RPMI7951 (cell line): ENCODE measurements at places on chromosomes 2 and 18. TPM values are rescaled to one million over a fixed set of nuclear protein-coding genes. Genes with fewer than 3 reads are reported as not detected.

DNA sequence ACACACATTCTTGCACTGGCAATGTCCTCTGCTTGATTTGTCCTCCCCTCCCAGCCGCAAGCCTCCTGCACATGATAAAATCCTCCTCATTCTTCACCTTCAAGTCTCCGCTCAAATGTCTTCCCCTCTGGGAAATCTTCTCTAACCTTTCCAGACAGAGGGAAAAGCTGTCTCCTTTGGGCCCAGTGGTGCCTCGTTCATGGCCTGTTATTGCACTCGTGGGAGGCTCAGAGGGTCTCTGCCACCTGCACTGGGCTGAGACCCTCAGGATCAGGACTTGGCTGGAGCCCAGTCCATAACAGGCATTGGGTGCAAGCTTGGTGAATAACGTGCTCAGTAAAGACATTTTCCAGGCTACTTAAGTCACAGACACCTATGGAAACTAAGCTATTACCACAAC lies 68.6 kb downstream of the PTGR3 start:
- DNase-seq, result no peak

DNA sequence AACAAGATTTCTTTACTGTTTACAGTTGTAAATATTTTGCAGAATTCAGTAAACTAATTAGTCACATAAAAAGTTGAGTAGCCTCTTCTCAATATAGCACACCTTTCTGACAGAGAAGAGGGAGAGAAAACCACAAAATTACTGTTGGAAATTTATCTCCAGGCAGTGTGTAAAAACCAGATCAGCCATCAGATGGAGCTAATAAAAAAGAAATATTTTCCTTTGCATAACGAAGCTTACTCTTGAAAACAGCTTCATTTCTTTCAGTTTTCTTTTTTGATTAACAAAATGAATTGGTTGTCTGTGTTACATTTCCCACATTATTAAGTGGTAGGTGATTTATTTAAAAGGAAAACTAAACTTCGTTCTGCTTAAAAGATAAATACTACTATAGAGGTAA lies 259.3 kb upstream of the KCNJ3 start:
- DNase-seq, result no peak

- DNase-seq, result no peak
Measured at GRCh38 chr2:157735532-157735931, 106.9 kb upstream of the ACVR1C start.

DNA sequence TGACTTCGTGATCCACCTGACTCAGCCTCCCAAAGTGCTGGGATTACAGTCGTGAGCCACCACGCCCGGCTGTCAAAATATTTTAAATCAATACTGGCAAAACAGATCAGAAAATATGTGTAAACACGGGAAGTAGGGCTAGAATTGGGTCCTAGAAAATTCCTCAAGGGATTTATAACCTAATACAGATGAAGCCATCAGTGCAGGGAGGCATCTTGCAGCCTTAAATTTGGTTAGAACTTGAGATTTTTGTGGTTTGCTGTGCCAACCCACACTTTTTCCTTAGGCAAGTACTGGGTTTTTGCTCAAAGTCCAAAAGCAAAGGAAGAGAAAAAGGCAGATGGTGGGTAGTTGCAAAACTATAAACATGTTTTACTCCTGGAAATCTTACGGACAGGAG lies 33.7 kb upstream of the NFE2L2 start:
- DNase-seq, result peak; percentile 85

The TCF7L1 gene
- total RNA-seq, result 0.39 TPM in 1 of 2 replicates, not detected in the other
